Thoracic aorta (tissue), 2 donors: ENCODE measurements at places on chromosomes 4 and X. TPM values are rescaled to one million over a fixed set of nuclear protein-coding genes. Genes with fewer than 3 reads are reported as not detected.

DNA sequence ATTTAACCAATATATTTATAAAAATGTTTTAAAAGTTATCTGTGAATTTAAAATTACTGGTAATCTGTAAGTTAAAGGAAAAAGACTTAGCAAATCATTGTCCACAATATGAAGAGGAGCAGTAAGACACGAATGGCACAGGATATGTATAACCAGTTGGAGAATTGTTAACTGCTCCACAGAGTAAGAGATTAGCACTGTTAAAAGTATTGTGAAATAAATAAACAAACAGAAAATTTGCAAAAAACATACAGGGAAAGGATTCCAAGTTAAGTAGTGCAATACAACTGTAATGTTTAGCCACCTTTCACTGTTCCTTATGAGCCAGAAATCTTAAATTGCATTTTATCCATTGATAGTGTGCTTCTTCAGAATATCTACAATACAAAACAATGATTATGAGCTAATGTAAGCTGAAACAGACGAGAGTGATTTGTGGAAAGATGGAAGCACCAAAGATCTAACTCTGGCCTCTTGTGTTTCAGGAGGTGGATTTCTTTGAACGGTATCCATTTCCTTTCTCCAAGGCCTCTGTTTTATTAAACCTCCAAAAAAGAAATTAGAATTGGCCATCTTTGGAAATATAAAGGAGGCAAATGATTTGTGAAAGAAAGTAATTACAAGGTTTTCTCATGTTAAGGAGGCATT lies 188.4 kb downstream of the UNC5C start:
- no peak for DNase-seq

- no peak for DNase-seq
Observed at GRCh38 chrX:21581479-21581878, 76.7 kb downstream of the KLHL34 start.

GRCh38 chr4:182680234-182680653 lies 236.9 kb downstream of the DCTD start:
- DNase-seq: no peak

GRCh38 chrX:146278381-146278780 lies 460.8 kb downstream of the SLITRK2 start:
- no peak for DNase-seq

- DNase-seq: no peak
Observed at GRCh38 chr4:156503119-156503518, 468.5 kb downstream of the PDGFC start.

GRCh38 chr4:54539500-54540029 lies 118.2 kb upstream of the KIT start:
- DNase-seq: peak; percentile 8

GRCh38 chr4:188781655-188782054 lies 642.4 kb downstream of the TRIML1 start:
- no peak for DNase-seq

DNA sequence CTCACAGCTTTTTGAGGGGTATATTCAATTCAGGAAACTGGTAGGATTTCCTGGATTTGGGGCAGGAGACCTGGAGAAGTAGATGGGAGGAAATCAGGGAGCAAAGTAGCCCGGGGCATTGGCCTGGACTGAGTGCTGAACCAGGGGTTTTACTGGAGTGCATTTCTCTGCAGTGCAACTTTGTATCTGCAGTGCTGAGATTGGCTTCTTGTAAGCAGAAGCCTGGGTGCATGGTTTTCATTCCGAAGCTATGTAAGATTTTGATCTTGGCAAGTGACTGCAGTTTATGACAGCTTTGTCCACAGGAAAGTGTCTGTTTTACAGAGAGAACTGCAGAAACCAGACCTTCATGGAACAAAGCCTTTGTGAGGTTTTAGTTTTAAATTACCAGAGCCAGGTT lies 158.3 kb downstream of the SPCS3 start:
- DNase-seq: no peak

DNA sequence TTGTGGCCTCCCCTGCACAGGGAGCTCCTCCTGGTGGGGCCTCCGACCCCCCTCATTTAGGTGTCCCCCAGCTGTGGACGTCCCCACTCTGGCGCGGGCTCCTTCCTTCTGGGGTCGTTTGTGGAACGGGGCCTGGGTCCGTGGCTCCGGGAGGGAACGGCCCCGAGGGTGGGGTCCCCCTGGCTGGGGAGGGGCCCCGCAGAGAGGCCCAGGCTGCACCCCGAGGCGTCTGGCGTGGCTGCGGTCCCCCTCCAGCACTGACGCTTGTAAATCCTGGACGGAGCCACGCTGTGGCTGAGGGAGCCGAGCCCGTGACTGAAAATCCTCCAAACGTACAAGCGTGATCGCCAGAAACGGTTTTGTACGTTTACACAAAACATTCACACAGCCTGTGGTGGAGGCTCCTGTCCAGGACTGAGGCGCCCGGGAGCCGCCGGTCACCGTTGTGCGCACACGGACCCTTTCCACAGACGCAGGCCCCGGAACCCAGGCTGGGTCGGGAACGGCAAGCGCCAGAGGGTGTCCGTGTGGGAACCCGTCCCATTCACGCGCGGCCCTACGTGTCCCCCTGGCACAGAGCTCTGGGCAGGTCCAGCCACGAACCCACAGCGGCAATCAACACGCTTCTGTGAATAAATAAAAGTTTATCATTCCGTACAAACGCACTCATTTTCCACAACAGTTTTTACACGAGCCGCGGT lies 15.2 kb upstream of the GTPBP6 start:
- DNase-seq: no peak

DNA sequence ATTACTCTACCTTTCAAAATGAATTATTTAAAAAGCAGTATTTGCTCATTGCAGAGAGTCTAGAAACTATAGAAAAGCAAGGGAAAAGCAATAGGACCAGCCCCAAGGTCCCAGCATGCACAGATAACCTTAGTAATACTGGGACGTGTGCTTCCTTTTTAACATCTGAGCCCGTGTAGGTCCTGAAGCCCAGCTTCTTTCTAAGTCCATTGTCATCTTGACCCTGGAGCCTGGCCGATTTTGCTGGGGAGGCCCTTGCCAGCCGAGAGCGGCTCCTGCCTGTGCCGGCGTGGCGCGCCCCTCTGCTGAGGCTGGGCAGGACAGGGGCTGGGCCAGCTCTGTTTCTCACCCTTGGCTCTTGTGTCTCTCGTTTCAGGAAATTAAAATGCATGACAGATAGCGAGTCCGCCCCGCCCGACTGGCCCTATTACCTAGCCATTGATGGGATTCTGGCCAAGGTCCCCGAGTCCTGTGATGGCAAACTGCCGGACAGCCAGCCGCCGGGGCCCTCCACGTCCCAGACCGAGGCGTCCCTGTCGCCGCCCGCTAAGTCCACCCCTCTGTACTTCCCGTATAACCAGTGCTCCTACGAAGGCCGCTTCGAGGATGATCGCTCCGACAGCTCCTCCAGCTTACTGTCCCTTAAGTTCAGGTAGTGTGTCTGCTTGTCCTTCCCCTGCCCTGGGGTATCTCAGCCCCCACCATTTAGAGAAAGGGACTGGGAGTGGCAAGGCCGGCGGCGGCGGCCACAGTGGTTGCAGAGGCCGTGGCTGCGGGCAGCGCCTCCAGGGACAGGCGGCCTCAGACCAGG lies 4.1 kb downstream of the MSANTD1 start:
- DNase-seq: no peak

GRCh38 chr4:95118497-95118896 lies 360.7 kb downstream of the BMPR1B start:
- no peak for DNase-seq

DNA sequence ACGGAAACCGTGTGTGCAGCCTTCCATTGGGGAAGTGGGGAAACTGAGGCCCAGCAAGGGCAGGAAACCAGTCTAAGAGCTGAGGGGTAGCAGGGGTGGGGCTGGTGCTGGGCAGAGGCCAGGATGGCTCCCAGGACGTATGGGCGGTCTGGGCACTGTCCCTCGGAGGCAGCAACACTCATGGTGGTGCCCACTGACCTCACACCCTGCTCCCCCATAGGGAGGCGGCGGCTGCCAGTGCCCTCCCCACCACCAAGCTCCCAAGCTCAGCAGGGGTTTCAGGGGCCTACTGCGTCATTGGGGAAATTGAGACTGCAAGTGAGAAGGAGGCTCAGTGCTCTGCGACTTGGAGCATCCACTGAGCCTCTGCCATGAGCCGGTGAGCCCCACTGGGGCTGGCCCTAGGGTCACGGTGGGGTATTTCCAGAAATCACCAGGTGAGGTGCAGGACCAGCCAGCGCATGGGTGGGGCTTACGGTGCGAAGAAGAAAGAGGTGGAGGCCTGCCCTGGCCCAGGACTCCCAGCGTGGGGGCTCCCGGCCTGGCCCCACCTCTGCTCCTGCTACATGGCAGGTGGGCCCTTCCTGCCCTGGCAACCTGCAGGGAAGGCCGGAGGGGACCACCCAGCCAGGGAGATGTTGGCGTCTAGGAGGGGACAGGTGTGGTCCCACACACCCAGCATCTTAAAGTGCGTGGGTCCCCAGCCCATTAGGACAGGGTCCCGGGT lies 915 bp downstream of the MSANTD1 start:
- DNase-seq: no peak

DNA sequence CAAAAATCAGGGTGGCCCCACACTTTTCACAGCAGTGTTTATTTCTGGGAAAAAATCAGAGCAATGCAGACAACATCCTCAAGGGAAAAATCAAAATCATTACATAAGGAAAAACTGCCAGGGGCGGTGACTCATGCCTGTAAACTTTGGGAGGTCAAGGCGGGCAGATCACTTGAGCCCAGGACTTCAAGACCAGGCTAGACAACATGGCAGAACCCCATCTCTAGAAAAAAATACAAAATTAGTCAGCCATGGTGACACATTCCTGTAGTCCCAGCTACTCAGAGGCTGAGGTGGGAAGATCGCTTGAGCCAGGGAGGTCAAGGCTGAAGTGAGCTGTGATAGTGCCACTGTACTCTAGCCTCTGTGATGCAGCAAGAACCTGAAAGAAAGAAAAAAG lies 102.8 kb downstream of the NAF1 start:
- DNase-seq: no peak

DNA sequence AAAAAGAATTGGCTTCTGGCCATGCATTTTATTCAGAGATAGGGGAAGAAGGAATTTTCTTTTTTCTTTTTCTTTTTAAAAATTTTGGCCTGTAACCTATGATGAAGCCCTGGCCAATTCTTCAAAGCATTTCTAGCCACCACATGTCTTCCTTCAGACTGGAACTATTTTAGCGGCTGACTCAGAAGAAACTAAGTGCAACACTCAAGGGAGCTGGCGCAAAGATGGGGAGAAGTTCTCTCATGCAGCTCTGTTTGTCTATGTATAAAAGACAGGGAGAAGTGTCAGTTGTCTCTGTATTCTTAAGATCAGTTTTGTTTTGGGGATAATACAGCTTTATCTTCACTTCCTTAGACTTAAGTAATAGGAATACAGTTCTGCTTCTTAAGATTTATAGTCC lies 46.1 kb downstream of the MBNL3 start:
- DNase-seq: no peak

DNA sequence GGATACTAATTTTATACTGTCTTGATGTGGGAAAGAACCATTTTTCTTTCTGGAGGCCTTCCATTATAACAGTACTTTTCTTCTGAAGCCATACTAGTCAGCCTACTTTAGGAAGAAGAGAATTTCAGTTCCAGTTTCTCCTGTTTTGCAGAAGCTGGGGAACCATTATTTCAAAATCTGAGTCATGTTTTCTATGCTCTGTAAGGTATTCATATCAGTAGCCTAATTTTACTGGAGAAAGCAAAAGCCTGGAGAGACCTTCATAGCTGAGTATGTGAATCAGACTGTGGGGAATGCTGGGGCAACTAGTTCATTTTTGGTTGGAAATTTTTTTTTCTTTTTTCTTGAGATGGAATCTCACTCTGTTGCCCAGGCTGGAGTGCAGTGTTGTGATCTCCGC lies 22.4 kb downstream of the AFF1 start:
- DNase-seq: no peak

GRCh38 chrX:10988653-10989052 lies 122.5 kb upstream of the HCCS start:
- no peak for DNase-seq

DNA sequence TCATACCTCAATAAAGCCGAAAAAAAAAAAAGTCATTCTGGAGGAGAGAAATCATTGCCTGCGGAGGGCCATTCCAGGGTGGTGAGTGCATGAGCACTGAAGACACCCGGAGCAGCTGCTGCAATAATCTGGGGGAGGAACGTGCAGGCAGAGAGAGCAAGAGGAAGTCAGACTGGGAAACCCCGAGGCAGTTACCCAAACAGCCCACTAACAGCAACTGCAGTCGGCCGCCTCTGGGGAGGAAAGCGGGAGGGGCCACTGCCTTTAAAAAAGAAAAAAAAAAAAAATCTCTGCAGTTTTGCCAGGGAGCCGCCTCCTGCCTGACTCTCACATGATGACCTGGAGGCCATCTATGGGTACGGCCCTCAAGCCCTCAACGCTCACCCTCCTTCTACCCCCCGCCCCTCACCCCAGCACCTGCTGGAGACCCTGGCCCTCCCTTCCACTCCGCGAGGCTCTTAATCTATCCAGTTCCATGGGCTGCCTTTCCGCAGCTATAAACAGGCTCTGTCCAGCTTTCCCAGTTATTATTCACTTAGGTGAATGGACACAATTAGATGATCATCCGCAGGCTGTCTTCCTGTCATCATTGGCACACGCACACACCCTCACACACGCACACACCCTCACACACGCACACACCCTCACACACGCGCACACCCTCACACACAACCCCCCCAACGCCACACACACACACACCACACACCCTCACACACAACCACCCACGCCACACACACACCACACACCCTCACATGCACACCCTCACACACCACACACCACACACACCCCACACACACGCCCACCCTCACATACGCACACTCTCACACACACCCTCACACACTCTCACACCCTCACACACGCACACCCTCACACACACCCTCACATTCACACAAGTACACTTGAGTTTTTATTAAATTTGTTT lies 3.4 kb upstream of the AVPR2 start:
- no peak for DNase-seq

GRCh38 chrX:134469486-134469885 lies 9.5 kb downstream of the HPRT1 start:
- DNase-seq: no peak

DNA sequence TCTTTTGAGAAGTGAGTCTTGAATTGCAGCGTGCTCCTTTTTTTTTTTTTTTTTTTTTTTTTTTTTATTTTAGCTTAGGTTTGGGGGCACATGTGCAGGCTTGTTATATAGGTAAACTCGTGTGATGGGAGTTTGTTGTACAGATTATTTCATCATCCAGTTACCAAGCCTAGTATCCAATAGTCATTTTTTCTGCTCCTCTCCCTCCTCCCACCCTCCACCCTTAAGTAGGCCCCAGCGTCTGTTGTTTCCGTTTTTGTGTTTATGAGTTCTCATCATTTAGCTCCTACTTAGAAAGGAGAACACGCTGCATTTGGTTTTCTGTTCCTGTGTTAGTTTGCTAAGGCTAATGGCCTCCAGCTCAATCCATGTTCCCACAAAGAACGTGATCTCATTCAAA lies 81.3 kb upstream of the TSPAN5 start:
- no peak for DNase-seq

Gene LRRC66
- 1.1 TPM for total RNA-seq

Gene SUPT20HL1
- not detected for total RNA-seq

Gene H2AZ1
- total RNA-seq: 115 TPM

Gene TMEM150C
- total RNA-seq: 2.0 TPM

Gene CACNA1F
- 0.81 TPM for total RNA-seq

Gene RTL9
- total RNA-seq: 0.27 TPM

Gene AR
- 18.3 TPM for total RNA-seq

Gene GPR50
- total RNA-seq: not detected
